ENCODE measurements at places on chromosomes 12 and 14.

- DNase-seq = no peak
Observed at GRCh38 chr12:130070126-130070611, 92.1 kb upstream of the FZD10 start.

DNA sequence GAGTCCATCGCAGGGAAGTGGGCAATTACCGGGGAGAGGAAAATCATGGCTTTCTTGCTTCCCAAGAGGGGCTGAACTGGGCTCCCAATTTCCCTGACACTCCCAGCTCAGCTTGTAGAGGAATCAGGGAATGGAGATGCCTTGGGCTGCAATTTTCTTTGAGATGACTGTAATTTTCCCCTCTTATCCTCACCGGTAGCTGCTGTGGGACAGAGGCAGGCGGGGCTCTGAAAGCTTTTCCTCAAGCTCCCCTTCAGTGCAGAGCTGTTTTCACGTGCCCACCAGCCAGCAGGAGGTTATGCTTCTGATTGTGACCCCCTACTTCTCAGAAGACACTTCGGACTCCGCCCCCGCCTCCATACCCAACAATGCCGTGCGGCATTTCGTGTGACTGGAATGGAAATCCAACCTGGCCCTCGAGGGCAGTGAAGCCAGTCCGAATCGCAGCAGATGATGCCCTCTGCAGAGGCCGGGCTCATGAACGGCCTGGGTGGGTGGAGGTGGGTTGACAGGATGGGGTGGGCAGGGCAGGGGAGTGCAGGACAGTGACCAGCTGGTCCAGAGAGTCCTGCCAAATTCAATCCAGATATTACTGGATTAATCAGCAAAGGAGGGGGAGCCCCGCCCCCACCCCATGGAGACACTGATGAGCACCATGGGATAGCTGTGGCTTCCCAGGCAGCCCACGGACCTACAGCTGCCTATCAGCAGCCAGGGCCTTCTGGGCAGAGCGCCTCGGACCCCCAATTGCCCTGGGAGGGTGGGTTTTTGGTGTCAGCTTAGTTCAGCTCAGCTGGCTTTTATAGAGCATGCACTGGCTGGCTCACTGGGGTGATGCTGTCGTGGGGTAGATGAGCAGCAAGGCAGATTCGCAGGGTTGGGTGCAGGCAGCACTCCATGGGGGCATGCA is 37.6 kb downstream of the RTL1 start:
- no peak for DNase-seq

GRCh38 chr12:77120156-77121085 is 55.1 kb upstream of the E2F7 start:
- DNase-seq = no peak

DNA sequence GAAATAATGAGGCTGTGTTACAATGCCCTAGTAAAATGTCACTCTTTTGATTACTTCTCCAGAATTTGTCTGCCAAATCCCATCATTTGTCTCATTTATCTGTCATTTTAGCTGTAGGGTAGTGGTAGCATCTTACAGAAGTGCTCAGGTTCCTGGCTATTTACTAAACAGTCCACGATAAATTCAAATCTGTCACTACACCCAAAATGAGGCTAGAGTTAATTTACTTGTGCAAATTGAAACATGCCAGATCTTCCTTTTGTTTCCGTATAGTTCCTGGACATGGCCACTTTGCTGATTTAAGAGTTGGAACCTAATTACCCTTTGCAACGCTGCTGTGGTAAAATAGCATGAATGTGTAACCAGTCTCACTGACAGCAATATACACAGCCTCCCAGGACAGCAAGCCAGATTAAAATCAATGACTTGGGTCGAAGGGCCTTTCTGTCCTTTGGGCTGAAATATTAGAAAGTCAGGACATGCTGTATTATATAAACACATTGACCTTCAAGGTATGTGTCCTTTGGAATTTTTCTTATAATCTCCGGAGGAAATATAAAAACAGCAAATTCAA is 485.4 kb downstream of the MDGA2 start:
- DNase-seq = no peak

DNA sequence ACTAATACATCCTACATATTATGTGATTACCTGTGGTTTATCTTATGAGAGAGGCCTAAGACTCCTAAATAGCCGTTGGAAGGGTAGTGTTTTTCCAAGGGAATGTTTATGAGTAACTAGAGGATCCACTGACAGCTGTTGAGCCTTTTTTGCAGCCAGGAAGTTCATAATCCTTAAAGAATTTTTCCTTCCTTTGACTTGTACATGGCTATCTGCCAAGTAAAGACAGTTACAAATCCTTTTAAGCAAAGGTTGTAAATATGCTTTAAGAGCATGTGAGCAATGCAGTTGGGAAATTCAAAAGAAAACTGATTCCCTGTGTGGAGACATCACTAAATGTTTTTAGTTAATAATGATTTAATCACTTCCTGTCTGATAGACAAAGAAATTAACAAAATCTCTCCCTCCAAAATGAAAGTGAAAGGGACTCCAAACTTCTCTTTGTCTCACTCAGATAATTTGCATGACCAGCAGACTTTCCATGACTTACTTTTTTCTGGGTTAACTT is 333.8 kb downstream of the PDZRN4 start:
- DNase-seq = no peak

GRCh38 chr14:20116748-20117147 is 6.2 kb downstream of the OR4K17 start:
- no peak for DNase-seq

DNA sequence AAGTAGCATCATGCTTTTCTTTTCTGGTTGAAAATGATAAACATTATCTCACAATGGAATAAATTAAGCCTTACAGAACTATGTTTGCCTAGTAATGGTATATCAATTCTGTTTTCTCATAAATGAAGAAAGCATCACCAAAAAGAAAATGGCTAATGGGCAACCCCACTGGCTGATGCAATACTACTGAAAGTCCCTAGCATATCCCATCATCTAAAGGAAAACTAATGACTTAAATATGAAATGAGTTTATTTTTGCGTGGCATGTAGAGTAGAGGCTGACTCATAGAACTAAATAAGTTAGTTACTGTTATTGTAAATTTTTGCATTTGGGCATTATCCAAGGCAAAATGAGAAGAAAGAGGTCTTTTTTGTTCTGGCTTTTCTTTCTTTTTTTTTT is 1156.3 kb upstream of the SEL1L start:
- DNase-seq = no peak

GRCh38 chr12:113461666-113462065 is 10.0 kb downstream of the LHX5 start:
- no peak for DNase-seq

GRCh38 chr12:10753059-10753458 is 29.9 kb upstream of the YBX3 start:
- no peak for DNase-seq

GRCh38 chr14:75877292-75877691 is 104.5 kb downstream of the TGFB3 start:
- DNase-seq = no peak

DNA sequence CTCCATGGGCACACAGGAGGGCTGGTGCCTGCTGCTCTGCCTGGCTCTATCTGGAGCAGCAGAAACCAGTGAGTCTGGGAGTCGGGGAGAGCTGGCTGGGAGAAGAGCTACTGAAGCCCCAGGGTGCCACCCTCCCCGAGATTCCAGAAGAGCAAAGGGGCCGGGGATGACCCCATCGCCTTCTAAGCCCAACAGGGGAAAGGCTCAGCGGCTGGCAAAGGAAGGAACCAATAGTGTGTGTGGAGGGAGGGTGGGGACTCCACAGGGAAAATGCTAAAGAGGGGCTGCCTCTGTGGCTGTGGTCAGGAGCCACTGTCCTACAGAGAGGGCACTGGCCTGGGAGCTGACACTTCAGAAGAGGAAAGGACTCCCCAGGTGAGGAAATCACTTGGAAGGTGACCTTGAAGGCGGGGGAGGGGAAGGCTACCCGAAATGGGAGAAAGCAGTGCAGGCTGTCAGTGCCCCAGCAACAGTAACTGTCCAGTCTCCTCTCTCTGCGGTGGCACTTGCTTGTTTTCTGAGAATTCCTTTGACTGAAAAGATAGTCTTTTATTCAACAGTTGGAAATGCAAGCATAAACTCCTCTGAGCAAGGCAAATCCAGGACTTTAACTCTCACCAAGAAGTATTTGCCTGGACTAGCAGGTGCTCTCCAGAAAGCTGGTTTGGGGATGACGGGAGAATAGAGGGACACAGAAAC is 552 bp downstream of the TAPBPL start:
- no peak for DNase-seq

DNA sequence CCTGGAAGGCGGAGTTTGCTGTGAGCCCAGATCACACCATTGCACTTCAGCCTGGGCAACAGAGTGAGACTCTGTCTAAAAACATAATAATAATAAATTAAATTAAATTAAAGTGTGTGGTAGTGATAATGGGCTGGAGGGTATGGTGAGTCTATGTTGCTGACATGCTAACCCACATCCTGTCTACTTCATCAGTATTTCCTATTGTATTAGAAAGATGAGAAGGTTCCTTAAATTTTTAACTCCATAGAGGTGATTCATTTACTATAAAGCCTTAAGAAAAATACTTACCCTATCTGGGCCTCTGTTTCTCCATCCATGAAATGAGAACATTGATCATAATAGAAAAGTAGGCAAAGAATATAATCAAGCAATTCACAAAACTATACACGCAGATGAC is 280.5 kb downstream of the FBXL14 start:
- DNase-seq = no peak

- no peak for DNase-seq
Observed at GRCh38 chr14:23517650-23518326, 33.8 kb downstream of the ZFHX2 start.

- no peak for DNase-seq
Observed at GRCh38 chr14:91284791-91285548, 40.5 kb upstream of the GPR68 start.

DNA sequence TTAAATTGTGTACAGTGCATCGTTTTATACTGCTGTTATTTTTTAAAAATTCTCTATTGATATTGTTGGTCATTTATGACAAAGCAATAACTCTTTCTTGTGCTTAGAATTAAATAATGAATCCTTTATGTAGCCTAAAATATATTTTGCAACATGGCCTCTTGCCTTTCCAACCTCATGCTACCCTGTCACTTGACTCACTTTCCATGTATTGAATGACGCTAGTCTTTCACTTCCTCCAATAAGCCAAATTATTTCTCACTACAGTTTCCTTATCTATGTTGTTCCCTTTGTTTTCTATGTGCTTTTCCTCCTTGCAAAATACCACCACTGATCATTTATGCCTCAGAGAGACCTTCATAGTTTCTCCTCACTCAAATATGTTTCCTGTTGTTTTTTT is 16.3 kb upstream of the EPYC start:
- DNase-seq = no peak

DNA sequence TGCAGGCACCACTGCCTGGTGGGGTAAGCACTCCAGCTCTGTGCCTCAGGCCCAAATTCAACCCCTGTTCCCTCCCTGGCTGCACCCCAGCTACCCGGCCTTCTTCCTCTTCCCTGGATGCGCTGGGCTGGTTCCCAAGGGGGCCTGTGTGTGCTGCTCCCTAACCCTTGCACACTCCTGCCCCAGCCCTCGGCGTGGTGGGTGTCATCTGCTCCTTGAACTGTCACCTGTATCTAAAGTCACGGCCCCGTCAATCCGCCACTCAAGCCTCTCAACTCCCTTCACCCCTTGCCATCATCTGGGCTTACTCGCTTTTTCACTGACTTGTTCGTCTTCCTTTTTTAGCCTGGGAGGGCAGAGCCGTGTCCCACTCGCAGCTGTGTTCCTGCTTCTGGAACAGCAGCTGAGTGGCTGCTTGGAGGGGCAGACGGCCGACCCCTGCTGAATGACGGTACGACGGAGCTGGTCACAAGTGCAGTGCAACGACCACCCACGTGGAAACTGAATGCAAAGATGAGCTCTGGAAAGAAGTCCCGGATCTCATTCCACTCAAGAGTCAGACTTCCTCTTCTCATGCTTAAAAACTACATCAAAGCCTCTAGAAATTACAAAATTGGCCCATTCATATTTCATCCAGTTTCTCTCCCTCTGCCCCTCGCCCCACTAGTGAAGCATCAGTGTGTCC is 138.9 kb downstream of the PIWIL1 start:
- no peak for DNase-seq

DNA sequence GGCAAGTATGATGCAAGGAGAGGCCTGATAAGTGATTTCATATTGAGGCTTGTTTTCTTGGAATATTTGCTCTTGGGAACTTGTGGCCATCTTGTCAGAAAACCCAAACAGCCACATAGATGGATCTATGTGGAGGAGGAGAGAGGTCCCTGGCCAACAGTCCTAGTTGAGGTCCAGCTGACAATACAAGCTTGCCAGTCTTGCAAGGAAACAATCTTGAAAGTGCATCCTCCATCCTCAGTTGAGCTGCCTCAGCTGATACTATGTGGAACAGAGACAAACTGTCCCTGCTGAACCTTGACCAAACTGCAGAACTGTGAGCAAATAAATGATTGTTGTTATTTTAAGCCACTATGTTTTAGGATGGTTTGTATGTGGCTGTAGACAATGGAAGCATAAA is 146.4 kb downstream of the TMX1 start:
- DNase-seq = no peak

- DNase-seq = no peak
Observed at GRCh38 chr12:24470050-24470449, 478.9 kb downstream of the BCAT1 start.

DNA sequence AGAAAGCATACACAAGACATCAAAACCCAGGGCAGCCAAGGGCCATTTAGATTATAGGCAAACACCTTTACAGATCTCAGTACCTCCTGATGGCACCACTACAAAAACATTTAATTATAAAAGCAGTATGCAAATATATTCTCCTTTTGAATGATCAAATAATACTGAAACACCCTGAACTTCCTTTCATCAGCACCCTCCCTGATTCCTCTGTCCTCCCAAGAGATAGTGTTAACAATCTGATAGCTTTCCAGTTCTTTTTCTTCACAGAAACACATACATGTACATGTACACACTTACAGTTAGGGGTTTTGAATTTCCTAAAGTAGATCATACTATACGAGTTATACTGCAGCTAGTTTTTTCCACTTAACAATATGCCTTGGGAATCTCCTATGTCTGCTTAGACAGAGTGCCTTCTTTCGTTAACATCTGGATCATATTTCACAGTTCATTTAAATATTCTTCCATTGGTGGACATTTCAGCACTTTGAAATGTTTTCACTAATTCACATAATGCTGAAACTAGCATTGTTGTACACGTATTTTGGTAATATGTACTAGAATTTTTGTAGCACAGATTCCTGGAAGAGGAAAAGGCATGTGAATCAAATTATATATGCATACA is 35.2 kb downstream of the TDG start:
- DNase-seq = no peak

GRCh38 chr12:6471989-6472360 is 1.5 kb upstream of the VAMP1 start:
- no peak for DNase-seq

DNA sequence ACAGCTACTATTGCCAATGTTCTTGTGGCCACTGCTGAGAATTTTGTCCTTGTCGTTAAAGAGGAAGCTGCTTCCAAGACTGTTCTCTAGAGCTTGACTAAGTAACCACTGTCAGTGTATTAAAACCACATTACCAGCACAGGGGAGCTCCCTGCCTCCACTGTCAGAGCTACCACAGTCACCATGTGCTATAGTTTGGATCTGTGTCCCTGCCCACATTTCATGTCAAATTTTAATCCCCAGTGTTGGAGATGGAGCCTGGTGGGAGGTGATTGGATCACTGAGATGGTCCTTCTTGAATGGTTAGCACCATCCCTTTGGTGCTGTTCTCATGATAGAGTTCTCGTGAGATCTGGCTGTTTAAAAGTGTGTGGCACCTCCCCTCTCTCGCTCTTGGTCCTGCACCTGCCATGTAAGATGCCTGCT is 23.2 kb upstream of the RAP1B start:
- no peak for DNase-seq

GRCh38 chr14:69288011-69288771 is 28.2 kb downstream of the GALNT16 start:
- DNase-seq = no peak

- DNase-seq = no peak
Observed at GRCh38 chr12:107610021-107610859, 75.4 kb upstream of the PWP1 start.

Measured in stimulated activated CD8-positive, alpha-beta memory T cell treated with anti-CD3 and anti-CD28 coated beads, Interleukin-4, amount 100 ng/mL, for 1 hour (primary cell).